Activated naive CD4-positive, alpha-beta T cell treated with anti-CD3 and anti-CD28 coated beads for 36 hours (primary cell): ENCODE measurements at places on chromosomes 7 and 10.

GRCh38 chr10:8825611-8826010 lies 771.1 kb downstream of the GATA3 start:
- no peak for DNase-seq

GRCh38 chr7:140059273-140060242 lies 3.2 kb downstream of the PARP12 start:
- DNase-seq: peak; percentile 65

DNA sequence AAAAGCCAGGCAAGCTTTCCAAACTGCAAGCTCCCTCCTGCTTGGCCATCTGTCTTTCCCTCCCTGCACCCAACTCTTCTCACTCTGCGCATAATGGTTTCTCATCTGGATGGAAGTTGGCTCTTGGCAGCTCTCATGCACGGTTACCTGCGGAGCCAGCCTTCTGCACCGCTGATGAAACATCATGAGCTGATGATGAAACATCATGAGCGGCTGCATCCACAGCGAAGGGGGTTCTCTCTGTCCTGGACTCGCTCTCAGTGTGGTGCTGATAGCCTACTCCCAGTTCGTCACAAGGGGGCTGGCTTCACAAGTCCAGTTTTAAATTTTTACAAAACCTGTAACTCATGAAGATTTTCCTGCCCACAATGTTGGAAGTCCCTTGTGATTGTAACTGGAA lies 457.5 kb downstream of the ACTR3B start:
- DNase-seq: no peak

GRCh38 chr7:36155811-36156361 lies 2.8 kb downstream of the EEPD1 start:
- DNase-seq: no peak

- no peak for DNase-seq
Measured at GRCh38 chr7:96738705-96739104, 29.1 kb upstream of the SEM1 start.

GRCh38 chr7:115574681-115575291 lies 455.8 kb downstream of the TFEC start:
- DNase-seq: no peak
